ENCODE measurements at places on chromosomes 11 and 22.

DNA sequence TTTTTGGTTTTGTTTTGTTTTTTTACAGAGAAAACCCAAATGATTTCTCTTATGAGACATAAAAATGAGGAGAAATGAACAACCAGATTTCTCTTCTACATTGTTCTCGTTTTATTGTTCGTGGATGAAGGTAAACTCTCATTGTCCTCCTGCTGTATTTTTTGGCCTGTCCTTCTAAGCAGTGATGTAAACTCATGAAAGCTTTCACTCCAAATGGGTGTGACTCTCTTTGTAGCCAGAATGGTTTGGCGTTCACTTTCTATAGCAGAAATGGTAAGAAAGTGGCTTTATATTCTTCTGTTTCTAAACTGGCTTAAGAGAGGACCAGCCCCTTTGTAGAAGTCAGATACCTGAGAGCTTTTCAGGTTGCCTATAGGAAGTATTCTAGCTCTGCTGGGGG, 15.5 kb upstream of the BMAL1 start:
- DNase-seq: no peak

- DNase-seq: no peak
Measured at GRCh38 chr11:121376130-121376529, 76.0 kb upstream of the SORL1 start.

DNA sequence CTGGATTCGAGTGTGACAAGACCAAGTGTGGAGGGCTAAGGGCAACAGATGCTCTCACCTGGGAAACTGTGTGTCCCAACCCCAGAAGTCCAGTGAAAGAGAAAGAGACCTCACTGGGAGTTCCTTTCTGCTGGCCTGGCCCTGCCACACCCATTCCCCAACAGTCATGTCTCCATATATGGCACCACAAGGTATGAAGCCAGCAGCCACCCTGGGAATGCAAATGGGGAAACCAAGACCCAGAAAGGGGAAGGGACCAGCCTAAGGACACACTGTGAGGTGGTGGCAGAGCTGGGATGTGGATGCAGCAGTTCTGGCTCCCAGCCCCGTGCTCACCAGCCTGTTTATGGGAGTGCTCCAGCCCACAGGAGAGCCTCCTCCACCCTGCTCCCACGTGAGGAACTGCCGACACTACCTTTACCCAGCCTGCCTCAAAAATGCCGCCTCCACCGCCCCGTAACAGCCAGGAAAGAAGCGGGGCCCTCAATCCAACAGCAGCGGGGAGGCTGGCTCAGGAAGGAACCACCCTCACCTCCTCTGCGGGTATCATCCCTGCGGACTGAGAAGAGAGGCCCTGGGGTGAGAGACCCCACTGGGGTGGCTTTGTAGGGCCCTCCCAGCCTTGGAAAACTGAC, 12.6 kb downstream of the LMO1 start:
- no peak for DNase-seq

- DNase-seq: no peak
Measured at GRCh38 chr11:86722006-86722405, 49.6 kb upstream of the ME3 start.

- no peak for DNase-seq
Measured at GRCh38 chr11:64533501-64533900, 57.5 kb upstream of the SLC22A12 start.

DNA sequence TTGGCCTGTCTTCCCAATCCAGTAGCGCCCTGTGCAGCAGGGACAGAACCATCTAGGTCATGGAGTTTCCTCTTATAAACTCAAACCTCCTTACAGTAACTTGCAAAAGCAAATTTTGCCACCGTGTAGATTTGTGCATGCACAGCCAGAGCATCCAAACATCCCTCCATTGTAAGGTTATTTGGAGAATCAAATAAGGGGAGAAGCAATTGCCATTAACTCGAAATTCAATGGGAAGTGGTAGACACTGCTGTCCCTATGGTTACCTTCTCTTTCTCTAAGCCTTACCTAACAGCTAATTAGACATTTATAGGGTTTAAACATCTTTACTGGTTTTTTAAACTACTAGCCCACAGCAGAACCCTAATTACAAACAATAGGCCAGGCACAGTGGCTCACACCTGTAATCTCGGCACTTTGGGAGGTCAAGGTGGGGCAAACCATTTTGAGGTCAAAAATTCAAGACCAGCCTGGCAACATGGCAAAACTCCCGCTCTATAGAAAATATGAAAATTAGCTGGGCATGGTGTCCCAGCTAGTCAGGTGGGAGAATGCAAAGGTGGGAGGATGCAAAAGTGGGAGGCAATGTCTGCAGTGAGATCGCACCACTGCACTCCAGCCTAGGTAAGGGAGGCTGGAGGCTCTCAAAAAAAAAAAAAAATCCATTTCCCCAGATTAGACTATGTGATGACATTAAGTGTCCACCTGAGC, 6.6 kb downstream of the HSPA8 start:
- no peak for DNase-seq

DNA sequence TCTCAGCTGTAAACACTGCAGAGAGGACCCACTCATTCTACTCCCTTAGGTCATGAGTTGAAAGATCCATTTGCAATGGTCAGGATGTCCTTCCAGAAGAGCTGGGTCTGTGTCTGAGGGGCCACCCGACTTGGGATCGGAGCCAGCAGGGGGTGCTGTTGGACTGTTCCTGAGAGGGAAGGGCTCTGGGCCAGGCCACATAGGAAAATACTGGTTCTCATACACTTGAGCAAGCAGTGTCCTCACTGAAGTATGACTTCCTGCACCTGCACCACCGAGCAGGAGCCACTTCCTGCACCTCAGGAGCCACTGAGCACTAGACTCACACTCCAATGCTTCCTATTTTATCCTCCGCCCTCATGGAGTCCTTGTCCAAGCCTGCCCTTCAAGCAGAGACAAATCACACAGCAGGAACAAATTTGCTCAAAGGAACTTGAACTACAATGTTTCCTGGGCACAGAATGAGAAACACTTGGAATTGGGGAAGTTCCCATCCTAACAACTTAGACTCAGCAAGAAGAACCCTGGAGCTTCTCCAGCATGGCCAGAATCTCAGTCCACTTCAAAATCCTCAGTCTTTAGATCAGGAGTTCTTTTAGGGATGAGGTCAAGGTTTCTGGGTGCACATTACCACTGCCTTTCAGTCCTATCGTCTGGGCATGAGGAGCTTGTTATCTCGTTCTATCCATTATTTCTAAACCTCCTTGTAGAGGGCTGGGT, 36.6 kb upstream of the VPREB1 start:
- DNase-seq: peak; percentile 87

- DNase-seq: no peak
Measured at GRCh38 chr11:118115048-118115447, 28.3 kb upstream of the SMIM35 start.

DNA sequence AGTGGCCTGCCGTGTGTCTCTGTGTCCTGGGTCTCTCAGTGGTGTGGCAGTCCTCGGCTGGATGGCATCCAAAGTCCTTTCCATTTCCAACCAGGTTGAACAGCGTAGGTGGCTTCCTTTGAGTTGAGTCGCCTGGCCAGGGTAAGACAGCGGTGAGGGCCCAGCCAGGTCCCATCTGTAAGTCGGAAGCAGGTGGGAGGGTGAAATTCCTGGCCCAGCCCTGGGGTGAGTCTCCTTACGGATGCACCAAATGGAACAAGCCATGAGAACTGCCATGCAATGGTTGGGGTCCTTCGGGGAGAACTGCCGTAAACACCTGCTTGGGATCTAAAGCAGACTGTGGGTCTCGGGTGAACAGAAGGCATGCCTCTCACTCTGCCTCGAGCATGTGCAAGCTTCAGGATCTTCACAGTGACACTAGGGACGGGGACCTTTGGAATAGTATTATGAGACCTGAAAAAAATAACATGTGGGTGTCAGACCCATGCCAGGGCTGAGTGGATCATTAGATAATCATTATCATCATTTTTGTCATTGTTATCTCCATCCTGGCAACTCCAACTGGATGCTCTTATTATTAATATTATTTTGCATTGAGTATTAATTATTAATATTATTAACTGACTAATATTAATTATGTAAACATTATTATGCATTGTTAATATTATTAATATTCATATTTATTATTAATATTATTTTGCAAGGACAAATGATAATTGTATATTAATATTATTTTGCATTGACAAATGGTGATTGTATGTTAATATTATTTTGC, 57.7 kb upstream of the LINC01488 start:
- DNase-seq: no peak
